ENCODE measurements at places on chromosomes 16 and 17.

DNA sequence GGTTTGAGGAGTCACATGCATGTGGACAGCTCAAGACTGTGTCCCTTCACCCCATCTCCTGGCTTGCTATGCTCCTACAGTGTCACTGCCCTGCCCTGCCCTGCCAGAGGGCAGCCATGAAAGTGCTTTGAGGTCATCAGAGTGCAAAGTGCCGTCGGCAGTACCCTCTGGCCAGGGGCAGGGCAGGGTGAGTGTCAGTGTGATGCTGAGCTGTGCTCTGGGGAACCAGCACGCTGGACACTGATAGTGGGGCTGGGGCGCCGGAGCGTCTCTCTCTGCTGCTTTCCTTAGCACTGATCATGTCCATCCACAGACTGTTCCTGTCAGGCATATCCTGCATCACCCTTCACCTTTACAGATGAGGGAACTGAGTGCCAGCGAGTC lies 1.6 kb upstream of the SPATA32 start:
- no peak for DNase-seq

DNA sequence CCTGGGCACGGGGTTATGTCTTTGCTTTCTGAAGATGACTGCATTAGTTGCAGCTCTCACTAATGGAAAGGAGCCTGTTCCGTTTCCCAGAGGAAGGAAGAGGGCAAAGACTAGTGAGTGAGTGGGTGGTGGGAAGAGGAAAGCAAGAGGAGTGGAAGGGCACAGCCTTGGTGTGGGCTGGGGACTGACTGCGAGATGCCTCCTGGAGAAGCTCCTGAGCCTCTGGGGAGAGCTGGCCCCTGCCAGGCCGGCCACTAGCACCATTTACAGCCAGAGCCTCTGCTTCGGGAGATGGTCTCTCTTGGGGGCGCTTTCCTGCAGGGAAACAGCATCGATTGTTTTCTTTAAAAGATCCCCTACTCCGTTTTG lies 825 bp upstream of the RHBDL3 start:
- no peak for DNase-seq

DNA sequence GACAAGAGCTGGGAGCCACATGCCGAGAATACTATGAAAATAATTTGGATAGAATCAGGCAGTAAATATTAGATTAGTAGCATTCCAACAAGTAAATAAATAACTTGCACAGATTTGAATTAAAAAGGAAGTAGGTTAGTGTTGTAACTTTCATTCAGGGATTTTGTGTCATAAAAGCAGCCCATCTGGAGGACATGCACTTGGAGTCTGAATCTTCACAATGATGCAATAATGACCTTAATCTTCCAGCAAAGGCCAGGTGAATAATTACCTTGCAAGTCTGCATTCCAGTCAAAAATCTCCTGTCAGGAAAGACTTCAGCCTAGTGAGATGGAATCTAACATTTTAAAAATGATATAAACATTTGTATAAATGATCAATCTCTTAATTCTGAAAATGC lies 518.1 kb downstream of the KCNJ2 start:
- DNase-seq: no peak

- no peak for DNase-seq
Measured at GRCh38 chr16:75038036-75038858, 39.4 kb downstream of the ZNRF1 start.

DNA sequence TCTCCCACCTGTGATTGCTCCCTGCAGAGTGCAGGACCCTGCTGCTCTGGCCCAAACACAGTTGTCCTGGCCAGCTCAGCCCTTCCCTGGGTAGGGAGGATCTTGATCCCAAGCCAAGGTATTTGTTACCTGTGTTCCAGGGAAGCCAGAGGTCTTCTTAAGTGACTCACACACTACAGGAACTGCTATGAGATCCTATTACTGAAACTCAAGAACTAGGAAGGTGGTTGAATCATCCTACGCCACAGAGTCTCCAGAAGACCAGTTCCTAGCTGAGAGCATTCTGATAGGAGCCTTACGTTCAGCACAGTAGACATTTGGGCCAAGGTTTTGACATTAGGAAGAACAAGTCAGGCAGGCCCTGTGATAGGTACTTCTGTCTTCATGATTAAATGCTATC lies 12.0 kb downstream of the CHST6 start:
- DNase-seq: no peak

DNA sequence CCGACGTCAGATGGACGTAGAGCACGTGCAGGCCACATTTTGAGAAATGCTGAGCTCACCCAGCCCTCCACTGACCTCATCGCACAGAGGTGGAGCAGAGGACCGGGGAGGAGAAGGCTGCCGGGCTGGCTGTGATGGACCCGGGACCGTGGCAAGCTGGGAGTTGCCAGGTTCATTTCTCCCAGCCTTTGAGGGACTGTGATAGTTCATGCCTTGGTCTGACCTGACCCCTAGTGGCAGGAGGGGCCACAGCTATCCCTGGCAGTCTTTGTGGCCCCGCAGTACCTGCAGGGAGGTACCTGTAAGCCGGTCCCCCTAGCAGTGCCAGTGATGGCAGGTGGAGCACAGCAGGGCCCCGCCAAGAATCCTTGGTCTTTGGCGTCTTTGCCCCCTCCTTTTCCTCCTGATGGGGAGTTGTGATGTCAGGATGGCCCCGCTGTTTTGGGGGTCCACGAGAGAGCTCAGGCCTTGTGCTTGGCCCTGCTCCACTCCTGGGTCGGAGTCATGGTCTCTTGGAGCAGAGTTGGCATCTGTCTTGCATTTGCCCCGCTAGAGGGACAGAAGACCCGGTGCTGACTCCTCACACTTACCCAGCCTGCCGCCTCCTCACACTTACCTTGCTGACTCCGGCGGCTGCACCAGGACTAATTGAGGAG lies 50.4 kb downstream of the OR1D5 start:
- peak; percentile 40 for DNase-seq

DNA sequence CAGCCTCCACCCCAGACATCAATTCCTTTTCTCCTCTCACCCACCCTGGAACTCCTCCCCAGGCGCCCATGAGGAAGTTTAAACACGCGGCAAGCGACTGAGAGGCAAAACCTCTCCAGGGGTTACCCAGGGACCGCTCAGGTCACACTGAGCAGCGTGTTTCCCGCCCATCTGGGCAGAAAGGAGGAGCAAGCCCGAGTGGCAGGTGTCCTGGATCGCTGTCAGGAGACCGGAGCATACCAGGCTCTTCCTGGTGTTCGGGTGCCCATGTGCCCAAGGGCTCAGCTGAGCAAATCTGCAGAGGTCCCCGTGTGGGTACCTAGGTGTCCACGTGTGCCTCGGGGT lies 491 bp downstream of the SLC25A19 start:
- no peak for DNase-seq

DNA sequence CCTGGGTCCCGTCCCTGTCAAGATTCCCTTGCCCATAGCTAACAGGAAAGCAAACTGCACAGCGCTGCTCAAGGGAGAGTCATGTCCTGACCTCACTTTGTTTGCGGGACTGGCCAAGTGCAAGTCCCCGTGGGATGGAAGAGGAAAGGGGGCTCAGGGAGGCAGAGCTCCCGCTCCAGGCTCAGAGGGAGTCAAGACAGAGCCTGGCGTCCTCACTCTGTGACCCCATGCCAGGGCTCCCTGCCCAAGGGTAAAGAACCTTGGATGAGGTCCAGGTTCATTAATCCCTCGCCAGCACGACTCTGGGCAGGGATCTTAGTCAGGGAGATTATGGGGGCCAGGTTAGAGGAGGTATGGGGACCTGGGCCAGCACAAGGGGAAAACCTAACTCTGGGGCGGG lies 51.5 kb upstream of the CBX4 start:
- no peak for DNase-seq

DNA sequence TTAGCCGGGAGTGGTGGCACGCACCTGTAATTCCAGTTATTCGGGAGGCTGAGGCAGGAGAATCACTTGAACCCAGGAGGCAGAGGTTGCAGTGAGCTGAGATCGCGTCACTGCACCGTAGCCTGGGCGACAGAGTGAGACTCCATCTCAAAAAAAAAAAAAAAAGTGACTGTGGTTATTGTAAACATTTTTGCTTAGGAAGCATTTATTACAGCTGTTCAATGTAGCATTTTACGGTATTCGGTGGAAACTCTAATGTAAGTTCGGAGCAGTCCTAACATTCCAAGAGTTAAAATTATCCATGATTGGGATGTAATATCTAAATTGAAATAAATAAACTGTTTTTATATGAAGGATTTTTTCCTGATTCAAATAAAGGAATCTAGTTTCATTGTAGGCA lies 254.8 kb upstream of the HSBP1 start:
- no peak for DNase-seq

DNA sequence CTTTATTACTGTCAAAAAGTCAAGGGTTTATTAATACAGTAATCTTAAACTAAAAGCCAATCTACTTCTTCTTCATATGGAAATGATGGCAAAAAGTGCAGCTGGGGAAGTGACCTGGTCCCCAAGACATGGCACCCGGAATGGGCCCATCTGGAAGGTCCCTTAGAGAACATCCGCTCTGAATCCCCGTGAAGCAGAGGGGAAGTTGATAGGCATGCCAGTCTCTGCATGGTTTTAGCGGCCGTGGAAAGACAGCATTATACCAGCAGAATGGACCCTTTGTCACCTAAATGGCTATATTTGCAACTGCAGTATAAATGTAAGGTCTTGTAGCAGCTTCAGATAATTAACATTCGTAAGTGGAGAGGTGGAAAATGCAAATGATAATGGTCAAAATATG lies 32.4 kb downstream of the COTL1 start:
- no peak for DNase-seq

All from stimulated activated CD4-positive, alpha-beta T cell treated with anti-CD3 and anti-CD28 coated beads, Interleukin-15, amount 100 ng/mL, for 48 hours (primary cell).